ENCODE measurements at places on chromosomes 6 and 20.

DNA sequence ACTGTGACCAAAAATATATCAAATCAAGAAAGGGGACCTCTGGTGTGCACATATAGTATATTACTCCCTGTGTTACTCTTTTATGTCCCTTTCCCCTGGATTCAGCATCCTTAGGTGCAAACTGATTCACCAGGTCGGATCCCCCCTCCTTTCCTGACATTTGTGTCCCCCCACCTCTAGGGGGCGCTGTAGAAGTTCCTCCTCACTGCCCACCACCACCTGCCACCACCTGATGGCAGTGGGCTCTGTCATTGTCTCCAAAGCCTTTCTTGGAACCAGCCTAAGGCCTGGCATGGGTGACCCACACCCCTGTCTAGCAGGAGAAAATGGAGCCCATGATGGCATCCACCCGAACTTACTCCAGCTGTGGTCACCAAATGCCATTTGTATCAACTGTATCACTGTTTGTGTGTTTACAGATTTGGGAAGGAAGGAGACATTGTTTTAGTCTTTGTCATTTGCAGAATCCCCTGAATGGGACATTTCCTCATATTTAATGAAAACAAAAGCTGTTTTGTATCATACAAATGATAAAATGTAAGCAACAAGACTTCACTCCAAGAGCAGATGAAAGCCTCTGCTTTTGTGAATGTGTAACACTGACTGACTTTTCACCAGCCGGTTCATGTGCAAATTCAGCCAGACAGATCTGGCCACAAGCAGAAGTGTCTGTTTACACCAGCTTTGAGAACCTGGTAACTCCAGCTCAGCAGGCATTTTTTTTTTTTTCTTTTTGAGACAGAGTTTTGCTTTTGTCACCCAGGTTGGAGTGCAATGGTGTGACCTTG is 66.2 kb downstream of the ARMC2 start:
- peak; percentile 14 for DNase-seq

- DNase-seq = no peak
These were observed 55.1 kb downstream of the KIAA0408 start for GRCh38 chr6:127404133-127404532.

DNA sequence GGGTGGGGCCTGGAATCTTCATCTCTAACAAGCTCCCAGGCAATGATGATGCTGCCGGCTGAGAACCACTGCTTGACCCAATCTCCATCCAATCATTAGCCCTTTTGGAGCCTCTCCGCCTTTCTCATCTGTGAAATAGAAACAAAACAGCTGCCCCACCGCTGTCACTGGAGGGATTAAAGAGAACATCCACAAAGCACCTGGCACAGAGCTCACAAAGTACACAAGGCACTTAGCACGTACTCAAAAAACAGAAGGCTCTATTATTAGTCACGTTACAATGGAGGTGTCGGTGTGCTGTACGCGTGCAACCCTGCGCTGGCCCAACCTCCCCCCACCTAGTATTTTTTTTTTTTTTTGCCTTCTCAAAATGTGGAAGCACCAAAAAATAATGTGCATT is 213.5 kb upstream of the ARID1B start:
- no peak for DNase-seq

DNA sequence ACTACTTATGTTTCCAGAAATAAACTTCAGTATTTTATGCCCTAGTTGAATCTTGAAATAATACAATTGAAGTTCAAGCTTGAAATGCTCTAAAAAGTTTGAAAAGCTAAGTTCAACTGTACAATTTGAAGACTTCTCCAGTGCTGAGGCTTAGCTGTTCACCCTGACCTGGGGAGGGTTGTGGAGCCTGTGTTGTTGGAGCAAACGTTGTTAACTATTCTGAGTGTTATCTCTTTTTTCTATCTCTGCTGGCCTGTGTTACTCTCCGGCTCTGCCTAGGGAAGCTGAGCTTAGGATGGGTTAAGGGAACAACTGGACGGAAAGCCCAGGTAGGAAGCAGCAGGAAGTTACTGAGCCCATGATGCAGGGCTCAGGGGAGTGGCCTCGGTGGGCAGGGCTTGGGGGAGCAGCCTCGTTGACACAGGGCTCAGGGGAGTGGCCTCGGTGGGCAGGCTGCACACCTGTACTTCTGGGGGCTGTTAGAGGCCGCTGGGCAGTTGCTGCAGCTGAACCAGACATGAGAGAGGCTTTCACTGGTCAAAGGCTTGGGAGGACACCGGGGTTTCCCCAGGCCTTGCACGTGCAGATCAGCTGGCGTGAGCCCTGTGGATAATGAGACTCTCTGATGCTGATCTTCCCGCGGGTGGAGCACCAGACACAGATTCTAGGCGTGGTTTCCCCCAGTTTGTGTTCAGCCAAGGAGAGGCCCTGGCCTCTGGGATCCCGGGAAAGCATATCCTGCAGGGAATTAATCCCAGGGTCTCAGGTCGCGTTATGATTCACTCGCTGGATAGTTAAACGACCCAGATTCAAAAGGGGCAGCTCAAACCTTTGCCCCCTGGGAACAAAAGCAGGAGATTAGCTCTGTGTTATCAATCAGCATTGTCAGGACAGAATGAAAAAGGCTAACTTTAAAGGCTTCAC is 58.9 kb downstream of the ERMARD start:
- no peak for DNase-seq

DNA sequence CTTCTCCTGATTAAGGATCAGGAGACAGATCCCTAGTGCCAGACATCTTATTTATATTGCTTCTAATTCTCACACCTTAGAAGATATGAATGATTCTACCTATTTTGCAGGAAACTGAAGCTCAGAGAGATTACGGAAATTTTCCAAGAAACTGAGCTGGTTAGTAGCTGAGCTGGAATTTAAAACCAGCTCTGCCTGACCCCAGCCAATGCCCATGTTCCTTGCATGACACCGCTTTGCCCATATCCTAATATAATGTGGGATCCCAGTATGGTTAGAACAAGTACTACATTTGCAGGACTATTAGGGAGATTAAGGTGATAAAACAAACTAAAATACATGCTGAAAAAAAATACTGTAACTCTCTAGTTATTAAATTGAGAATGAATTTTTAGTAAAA is 1.9 kb downstream of the TMEM30A start:
- DNase-seq = no peak

DNA sequence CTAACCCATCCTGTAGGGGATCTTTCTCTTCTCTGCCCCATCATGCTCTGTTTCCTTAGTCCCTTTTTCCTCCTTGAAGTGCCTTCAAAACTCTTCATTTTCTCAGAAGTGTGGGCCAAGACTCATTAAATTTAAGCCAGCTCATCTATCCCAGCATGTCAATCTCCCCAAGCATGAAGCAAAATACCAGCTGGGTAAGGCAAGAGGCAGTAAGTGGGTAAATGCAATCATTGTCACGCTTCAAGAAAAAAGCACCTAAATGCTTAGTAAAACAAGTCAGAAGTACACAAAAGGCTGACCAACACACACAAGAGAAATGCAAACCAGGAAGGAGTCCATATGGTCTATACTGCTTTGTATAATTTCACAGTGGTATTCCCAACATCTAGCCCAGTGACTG is 61.5 kb downstream of the COL12A1 start:
- no peak for DNase-seq

GRCh38 chr6:13256266-13257001 is 71.9 kb downstream of the TBC1D7 start:
- DNase-seq = no peak

DNA sequence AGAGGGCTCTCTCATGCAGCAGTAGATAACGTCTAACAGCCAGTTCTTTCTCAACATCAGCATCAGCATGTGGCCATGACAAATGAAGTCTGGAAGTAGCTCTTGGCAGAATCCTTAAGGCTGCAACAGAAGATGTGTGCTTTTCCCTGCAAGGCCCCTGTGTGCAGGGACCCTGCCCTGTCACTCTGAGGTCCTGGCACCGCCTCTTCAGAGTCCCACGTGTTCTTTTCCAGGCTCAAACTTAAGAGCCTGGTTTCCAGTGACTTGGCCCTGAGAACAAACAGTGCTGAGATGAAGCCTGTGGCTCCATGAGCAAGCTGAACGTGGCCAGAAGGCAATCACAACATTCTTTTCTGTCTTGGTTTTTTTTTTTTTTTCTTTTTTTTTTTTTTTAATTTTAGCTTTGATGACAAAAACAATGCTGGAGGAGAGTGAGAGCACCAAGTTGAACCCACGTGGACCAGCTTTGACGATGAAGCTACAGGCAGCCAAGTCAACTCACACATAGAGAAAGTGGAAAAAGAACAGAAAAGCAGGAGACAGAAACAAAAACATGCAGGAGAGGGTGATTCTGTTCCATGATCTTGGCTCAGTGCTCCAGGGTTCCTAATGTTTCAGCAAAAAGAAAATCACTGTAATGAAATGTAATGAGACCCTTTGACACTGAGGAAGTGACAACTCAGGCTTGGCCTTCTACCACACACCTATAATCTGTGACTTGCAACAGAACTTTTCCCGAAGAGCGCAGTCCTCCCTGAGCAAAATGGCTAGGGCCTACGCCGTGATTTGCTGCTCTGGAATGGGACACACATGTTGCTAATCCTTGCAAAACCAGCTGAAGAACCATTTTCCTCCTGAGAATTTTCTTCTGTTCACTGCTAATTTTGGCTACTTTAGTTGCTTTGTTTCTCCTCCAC is 86.1 kb downstream of the FOXC1 start:
- DNase-seq = no peak

- DNase-seq = no peak
These were observed 3.0 kb upstream of the LINC00237 start for GRCh38 chr20:21109144-21109543.

DNA sequence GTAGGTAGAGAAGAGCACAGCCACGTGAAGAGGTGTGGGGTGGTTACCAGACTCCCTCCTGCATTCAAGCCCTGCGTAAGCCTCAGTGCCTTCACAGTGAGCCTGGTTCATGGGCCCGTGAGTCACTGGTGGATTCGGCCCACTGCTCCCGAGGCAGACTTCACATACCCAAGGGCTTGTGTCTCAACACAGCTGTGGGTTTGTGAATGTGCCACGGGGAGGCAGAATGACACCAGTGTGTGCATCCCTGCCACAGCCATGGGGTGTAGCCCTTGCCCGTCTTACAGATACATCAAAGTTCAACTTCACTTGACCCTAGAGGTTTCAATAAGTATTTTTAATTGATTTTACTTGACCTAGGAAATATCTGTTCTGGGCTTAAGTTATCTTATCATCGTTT is 108.5 kb downstream of the MAP3K4 start:
- no peak for DNase-seq

GRCh38 chr6:131568726-131569125 is 4.3 kb upstream of the ARG1 start:
- no peak for DNase-seq

DNA sequence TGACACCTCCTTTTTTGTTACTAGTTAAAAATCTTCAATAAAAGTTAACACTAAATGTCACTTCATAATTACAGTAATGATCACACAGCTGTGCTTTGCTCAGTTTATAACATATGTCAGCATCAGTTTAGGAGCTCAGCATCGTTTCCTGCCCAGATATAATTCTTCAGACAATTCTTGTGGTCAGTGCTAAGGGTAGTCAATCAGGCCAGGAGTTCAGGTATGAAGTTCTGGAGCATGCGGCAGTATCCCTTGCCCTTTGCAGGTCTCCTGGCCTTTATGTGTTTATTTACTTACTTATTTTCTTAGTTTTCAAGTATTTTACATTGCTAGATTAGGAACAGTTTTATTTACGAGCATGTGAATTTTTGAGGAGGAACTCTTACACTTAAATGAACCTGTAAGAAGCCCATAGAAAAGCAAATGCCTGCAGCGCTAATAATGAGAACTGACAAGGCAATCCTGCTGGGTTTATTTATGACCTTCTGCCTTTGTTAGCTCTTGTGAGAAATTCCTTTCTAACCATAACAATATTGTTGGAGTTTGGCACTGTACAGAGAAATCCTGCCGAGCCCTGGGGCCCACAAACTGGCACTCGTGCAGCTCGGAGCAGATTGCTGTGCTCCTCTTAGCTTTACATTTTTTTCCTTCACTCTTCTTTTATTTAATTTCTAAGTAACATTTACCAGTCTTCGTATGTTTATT is 252.8 kb downstream of the TMEM242 start:
- DNase-seq = no peak

- no peak for DNase-seq
These were observed 76.4 kb upstream of the SCP2D1 start for GRCh38 chr20:18737140-18737539.

GRCh38 chr6:340186-340955 is 48.1 kb downstream of the DUSP22 start:
- no peak for DNase-seq

- DNase-seq = no peak
These were observed 336.6 kb downstream of the TAF4 start for GRCh38 chr20:61728786-61729770.

DNA sequence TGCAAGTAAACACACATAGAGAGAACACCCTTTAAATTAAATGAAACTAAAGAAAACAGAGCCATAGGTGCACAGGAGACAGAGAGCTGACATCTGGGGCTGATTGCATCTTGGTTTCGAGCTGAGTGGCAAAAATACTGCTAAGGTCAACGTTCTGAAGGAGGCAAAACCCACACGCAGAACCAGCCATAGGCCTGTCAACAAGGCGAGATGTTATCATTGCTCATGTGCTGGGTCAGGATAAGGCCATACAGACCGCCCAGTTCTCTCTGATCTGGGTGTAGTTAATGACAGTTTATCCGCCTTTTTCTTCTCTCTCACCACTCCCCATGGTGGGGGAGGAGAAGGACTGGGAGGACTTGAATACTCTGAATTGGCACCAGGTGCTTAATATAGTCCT is 4.5 kb upstream of the FAM110A start:
- no peak for DNase-seq

GRCh38 chr6:110101885-110102284 is 77.6 kb downstream of the WASF1 start:
- DNase-seq = no peak

DNA sequence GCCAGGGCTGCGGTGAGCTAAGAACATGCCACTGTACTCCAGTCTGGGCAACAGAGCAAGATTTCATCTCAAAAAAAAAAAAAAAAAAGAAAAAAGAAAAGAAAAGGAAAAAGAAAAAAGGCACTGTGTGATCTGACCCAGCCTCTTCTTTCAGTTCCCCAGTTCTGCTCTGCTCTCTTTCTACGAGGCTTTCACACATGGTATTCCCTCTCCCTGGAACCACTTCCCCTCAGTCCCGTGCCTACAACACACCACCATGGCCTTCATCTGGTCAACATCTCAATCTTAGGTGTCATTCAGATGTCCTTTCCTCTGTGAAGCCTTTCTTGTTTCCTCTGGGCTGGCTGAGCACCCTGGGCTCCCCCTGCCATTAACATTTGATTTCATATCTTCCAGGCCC is 2.3 kb upstream of the DSN1 start:
- DNase-seq = no peak

- no peak for DNase-seq
These were observed 115.4 kb downstream of the ZFP64 start for GRCh38 chr20:52076164-52076563.

DNA sequence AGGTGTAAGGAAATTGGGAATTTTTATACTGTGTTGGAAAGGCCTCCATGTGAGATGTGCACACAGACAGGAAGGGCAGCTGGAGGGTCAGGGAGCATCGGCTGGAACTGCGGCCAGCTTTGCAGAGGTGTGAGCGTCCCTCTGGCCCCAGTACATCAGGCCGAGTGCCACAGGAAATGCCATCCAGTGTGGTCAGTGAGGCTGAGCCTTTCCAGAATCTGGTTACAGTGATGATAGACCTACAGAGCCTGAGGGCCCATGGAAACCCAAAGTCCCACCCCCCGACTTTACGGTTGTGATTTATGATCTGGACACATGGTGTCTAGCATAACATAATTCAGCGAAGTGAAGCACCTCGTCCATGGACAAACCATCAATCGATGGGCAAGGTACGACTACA is 137.3 kb upstream of the PDE10A start:
- DNase-seq = no peak

GRCh38 chr20:17012546-17013226 is 214.2 kb upstream of the PCSK2 start:
- no peak for DNase-seq

Measured in T follicular helper cell (primary cell).